Activated CD4-positive, alpha-beta T cell treated with anti-CD3 and anti-CD28 coated beads, Interleukin-10, Interleukin-2, amounts not matched to agents 100 ng/mL and 50 ng/mL, durations not matched to agents 16 hours and 8 hours (primary cell): ENCODE measurements at places on chromosomes 6 and 20.
A peak's percentile ranks its signal among the peaks of the same experiment; 100 is the strongest.

- peak; percentile 60 for DNase-seq
Observed at GRCh38 chr6:157879034-157879872, 56.2 kb downstream of the SNX9 start.

- DNase-seq = no peak
Observed at GRCh38 chr20:43432498-43432897, 25.2 kb upstream of the SRSF6 start.

DNA sequence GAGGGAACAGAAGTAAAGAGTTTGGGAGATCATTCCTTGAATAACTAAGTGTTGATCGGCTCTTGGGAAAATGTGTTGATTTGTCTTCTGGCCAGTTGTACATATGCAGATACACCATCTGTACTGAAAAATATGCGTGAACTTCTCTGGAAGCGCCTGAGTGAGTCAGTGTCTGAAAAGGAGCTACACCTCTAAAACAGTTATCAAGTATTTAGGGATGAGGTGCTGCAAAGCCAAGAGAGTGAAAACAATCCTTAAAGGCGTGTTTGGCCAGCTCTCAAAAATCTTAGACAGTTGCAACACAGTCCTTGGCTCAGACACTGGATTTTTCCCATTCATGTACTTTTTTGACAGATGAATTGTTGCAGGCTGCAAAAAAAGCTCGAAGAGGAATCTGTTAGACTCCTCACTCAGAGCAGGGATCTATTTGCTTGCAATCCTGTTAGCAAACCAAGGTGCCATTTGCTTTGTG is 61.3 kb downstream of the BMP6 start:
- no peak for DNase-seq

GRCh38 chr6:23089981-23090380 is 520.6 kb downstream of the HDGFL1 start:
- DNase-seq = no peak

GRCh38 chr20:50398821-50399554 is 111.2 kb upstream of the PTPN1 start:
- no peak for DNase-seq

DNA sequence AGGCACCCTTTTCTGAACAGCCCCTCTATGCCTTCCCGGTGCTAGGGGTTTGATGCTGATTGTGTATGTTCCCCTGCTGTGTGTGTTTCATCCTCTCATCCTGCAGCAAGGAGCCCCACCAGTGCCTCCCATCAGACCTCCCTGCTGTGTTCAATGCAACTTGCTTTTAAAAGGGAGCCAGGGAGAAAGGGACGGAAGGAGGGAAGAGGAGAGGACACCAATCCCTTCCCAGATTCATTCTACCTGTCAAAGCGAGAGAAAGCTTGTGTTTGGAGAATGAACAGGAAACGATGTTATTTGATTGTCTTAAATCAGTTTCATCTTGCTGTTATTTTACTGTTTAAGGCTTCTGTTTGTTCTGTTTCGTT is 259.2 kb downstream of the ADGB start:
- DNase-seq = no peak

GRCh38 chr20:44615876-44616603 is 33.7 kb downstream of the PKIG start:
- DNase-seq = no peak

- DNase-seq = no peak
Observed at GRCh38 chr6:72406517-72406916, 215.3 kb upstream of the KCNQ5 start.

DNA sequence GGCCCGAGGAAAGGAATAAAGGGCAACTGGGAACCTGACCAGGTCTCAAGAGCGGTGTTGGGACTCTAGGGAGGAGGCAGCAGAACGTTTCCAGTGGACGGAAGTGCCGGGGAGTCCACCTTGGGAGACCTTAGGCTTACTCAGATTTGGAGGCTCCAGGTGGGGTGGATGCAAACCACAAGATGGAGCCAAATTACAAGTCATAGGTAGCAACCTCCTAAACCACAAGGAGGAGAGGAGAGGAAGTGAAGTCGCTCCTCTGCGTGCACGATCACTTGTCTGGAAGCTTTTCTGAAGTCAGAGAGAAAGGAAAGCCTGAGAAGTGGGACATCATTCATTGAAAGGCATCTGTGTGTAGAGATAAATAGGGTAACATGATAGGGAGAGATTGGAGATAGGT is 9.3 kb downstream of the HLA-DOA start:
- DNase-seq = peak; percentile 48

GRCh38 chr6:150087336-150087735 is 18.4 kb upstream of the ULBP3 start:
- no peak for DNase-seq

DNA sequence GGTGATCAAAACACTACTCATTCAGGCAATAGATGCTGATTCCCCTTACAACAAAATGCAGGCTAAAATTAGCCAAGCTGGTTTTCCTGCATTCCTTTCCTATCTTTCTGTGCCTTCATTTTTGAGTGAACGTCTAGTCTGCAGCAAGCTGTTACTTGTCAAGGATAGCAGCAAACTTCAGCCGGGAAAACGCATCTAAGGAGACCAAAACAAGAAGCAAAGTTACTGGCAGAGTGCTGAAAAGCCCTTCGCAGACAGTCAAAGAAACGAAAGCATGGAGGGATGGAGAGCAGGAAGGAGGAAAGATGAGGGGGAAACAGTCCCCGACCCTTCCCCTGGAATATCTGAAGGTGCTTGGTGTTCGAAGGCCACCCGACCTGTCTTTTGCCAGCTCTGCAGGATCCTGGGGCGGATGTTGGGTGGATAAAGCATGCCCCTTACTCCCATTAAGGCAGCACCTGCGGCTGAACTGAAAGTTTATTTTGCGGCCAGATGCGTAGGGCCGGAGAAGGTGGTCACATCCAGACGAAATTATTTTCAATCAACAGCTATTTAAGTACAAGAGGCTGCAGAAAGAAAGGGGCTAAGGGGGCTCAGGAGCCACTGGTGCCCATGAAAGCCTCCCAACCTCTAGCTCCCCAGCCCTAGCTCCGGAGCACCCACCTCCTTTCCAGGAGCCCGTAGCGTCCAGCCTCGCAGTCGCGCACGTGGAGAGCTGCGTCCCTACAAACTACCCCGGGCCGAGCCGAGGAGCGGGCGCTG is 538 bp downstream of the FERMT1 start:
- DNase-seq = no peak

DNA sequence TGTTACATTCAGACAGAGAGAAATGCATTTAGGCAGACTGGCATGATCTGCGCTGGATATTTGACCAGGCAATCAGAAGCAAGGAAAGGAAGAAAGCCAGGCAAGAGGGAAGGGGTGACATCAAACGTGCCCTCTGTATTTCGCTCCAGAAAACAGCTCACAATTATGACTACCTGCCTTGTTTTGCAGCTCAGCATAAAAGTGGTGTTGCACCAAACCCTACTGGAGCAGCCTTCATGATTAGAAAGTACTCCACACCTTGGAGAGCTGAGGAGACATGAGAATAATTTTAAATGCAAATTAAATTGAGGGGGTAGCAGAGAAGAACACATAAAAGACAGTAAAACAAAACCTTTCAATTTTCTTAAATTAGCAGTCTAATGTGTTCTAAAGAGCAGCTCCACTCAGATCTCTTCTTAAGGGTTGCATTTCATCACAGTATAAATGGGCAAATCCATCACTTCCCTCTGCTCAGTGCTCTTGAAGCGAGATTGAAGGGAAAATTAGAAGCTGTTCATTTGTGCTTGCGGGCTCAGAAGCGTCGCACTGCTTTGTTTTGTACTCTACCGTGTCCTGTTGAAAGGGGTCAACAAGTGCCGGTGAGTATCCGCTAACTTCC is at the start of gene PHACTR1:
Gene PHACTR1 (plus strand): TSS at position 470 of the 619 bp plus-strand sequence.
- DNase-seq = no peak

GRCh38 chr6:147382945-147383554 is 125.4 kb upstream of the SAMD5 start:
- DNase-seq = no peak

DNA sequence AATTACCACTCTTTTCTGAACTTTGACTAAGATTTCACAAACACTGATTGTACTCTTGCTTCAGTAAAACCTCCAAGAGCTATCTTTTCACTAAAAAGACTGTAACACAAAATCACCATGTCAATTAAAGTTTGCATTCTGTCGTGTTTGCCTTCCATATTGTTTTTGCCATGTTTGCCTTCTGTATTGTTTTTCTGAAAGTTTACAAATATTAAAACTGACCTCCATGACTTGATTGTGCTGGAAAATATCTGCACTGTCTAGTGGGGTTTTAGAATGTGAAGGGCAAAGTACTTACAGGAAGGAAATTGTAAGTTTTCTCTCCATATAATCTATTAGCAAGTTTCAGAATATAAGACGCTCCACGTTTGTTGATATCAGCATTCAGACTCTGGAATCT is 3.4 kb downstream of the SERPINB1 start:
- DNase-seq = no peak

GRCh38 chr6:19327661-19328060 is 509.5 kb upstream of the ID4 start:
- DNase-seq = no peak
